Cortex of kidney (tissue), 1 donor: ENCODE measurements at places on chromosomes 2 and 18.

- DNase-seq, result no peak
Measured at GRCh38 chr2:85585781-85586105, 1.5 kb downstream of the VAMP5 start.

DNA sequence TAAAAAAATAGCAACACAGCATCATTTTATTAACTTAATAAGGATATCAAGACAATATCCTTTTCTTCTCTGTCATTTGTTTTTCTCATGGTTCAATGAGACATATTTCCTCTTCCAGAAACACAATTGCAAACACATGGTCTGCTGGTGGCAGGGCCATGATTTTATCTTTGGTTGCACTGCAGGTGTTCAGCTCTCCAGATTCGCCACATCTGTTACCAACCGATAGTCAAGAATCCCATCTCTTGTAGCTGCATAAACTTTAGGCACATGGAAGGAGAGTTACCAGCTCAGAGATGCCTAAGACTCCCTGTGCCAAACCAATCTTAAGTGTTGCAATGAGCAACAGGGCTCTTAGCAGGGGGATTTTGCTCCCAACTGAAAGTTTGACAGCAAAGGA, 1303.2 kb upstream of the CELF4 start:
- no peak for DNase-seq

DNA sequence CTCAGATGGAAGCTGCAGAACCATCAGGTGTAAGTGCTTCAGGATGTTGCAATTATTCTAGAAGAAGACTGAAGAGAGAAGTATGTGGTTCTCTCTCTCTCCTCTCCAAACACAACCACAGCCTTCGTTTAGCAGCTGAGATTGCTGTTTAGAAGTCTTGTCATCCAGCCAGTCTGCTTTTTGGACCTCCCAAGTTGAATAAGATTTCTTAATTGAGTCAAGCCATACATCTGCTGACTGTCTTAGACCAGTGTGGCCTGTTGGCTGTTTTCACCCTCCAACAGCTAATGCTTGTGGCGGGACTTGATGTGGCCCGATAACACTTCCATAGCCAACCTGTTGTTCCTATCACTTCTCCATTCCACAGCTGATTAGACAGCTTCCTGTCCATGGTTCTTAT, 91.3 kb upstream of the TMEM17 start:
- no peak for DNase-seq

DNA sequence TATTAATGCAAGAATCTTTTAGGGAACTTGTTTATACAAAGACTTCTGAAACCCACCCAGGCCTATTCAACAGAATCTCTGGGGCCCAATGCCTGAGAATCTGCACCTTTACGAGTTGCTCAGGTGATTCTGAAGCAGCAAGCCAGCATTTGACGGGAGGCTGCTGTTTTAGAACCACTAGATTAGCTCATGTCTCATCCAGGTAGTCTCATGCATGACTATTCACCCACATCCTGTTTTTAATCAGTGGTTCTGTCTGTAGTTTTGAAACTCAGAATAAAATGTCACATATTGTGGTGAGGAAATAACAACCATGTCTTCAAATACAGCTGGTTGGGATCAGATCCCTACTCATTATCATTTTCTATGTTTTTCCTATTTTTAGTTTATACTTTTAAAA, 39.5 kb downstream of the CYTIP start:
- DNase-seq, result no peak

DNA sequence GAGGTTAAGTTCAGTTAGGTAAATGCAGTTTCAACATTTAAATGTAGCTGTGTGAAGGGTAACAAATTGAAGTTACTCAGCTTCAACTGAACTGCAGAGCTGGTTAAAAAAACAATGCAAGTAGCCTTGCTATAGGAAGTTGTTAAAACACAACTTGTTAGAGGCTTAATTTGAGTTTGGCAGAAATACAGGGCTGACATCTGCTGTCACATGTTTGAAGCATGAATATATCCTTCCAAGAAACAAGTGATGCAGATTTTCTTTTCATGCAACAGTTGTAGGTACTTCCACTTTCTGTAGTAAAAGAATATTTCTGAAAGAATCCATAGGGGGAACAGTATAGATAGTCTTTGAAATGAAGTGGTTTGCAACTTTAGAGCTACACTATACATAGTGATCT, 208.7 kb upstream of the RASGRP3 start:
- no peak for DNase-seq

GRCh38 chr2:47014564-47015051, 99.0 kb upstream of the MCFD2 start:
- DNase-seq, result no peak

- DNase-seq, result no peak
Measured at GRCh38 chr2:127347734-127348392, 39.9 kb downstream of the MAP3K2 start.

DNA sequence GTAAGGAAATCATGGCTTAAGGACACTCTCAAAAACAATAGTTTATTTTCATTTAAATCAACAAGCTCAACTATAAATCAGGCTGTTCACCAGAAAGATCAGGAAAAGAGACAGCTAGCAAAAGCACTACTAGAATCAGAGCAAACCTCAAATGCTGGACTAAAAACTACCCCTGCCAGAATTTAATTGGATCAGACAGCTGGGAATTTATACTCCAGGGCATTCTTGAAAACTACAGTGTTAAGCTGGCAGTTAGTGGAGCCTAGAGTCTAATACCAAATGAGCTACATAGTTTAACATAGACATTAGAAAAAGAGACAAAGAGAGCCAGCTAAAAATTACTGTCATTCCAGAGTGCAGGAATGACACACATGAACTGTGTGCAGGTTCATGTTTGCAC, 1016.4 kb upstream of the CRIM1 start:
- DNase-seq, result no peak

DNA sequence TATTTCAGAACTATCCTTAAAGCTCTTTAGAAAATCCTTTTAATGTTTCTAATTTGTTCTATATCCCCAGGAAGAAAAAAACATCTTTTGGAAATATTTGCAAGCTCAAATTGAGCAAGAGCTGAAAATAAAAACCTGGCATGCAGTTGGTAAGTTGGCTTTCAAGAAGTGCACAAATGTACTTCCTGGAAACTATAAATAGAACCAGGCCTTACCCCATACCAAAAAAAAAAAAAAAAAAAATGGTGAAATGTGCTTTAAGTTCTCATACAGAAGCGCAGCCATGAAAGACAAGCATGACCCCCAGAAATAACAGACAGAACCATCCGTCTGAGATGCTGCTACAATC, 178.5 kb downstream of the HDAC4 start:
- DNase-seq, result no peak

- no peak for DNase-seq
Measured at GRCh38 chr2:44651974-44652373, 289.5 kb upstream of the SIX3 start.

DNA sequence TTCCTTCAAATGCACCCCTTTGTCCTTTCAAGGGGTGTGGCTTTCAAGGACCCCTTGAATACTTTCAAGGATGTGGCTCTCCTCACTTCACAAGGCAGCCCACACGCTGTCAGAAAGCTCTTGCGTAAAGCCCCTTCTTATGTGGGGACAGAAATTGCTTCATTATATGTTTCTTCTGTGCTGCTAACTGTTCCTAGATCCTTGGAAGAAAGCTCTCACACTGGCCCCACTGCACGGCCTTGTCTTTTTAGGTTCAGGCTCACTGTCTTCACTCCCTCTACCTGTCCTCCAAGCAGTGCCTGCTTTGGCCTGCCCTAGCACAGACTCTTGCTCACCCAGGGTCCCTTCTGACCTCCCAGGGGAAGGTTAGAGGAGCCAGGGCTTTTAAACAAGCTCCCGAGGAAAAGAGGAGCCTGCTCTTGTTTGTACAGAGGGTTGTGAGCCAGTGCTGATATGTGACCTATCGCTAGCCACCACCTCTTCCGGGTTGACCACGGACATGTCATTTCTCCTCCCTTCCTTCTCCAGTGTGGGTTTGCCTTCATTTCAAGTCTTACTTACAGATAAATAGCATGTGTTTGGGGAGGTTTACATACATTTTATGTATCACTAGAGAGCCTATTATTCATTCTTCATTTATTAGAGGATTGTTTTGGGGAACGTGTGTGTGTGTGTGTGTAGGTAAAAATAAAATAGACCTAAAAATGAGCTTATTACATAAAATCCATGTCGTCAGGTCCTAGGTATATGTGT, 94.7 kb downstream of the RTN4 start:
- DNase-seq, result no peak
